Left renal cortex interstitium (tissue), 4 donors: ENCODE measurements at places on chromosomes 1 and 21. TPM values are rescaled to one million over a fixed set of nuclear protein-coding genes. Genes with fewer than 3 reads are reported as not detected.

DNA sequence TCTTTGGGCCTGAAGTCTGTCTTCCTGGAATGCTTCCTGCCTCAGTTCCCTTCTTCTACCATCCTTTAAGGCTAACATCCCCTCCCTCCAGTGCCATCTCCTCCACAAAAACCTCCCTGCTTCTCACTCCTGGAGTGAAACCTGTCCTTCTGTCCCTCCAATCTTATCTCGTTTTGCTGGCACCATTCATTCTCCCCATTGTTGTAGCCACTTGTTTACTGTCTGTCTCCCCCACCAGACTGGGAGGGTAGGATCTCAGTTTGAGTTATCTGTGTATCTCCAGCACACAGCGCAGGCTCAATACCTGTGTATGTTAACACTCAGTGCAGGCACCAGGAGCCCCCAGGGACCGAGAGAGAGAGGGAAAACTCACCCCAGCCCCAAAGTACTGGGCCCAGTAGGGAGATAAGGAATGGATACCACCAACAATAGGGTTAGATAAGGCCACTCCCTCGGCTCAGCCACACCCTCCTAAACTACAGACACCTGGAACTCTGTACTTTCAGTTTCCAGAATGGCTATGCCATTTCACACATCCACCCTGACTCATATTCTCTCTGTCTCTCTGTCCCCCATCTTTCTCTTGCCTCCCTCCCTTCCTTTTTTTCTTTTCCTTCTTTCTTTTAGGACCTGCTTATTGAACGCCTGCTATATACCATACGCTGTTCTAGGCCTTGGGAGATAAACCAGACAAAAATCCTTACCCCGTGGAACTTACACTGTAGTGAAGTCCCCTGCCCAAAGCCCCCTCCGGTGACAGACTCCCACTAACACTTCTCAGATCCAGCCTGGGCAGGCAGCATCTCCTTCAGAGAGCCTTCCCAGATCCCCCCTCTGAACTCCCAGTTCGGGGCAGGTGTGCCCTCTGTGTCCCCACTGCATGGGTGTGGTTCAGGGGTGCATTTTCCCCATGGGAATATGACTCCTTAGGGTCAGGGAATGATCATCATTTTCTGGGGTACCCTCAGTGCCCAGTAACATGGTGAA, 3.3 kb upstream of the SSBP3 start:
- DNase-seq = no peak

The RHBDL2 gene
- 0.89 TPM for polyA plus RNA-seq

DNA sequence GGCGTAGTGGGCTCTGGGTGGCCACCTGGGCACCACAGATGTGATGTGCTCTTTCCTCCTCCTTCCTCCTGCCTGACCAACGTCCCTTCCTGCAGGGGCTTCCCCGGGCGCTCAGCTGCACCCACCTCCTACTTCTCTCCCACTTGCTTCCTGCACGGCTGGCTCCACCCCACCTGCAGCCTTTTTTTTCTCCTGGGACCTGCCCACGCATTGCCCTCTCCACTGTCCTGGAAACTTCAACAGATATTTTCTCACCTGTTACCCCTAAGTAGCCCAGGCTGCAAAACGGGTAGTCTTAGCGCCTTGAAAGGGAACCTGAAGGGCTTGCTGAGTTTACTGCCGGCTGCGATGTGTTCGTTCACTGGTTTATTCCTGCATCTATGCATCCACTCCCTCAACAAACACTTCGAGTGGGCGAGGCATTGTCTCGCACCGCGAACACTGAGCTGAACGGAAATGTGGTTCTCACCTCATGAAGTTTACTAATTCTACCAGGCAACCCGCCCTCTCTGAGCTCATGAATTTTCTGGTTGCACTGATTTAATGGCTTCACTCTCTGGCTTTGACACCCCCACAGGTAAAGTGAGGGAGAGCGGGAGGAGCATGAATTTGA, 23.6 kb downstream of the ZBTB18 start:
- no peak for DNase-seq

DNA sequence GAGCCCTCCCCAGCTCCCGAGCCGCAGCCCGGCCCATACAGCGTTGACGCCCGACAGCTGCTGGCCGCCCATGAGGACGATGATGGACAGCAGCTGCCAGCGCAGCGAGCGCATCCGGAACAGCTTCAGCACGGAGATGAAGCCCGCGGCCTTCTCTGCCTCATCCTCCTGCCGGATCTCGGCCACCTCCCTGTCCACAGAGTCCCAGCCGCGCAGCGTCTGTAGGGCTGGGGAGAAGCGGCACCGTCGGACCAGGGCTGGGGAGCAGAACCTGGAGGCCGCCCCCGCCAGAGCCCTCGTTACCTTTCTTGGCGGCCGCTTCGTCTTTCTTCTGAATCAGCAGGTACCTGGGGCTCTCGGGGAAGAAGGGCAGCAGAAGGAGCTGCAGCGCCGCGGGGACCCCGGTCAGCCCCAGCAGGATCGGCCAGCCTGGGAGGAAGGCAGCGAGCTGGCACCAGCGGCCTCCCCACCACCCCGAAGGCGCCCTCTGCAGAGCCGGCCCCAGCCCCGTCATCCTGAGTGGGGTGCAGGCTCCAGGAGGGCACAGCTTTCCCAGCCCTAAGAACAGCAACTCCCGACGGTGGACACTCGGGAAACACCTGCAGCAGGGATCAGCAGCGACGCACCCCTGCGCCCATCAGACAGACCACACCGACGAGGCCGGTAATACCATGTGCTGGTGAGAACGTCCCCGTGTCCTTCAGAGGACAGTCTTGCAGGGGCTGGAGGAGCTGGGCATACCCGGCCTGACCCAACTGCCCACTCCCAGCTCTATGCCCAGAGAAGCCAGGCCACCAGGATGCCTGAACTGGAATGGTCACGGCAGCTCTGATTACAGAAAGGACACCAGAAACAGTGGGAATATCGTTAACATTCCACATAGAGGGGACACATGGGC, 13.8 kb upstream of the SLC2A7 start:
- no peak for DNase-seq

GRCh38 chr1:225731491-225731890, 46.1 kb upstream of the SRP9 start:
- DNase-seq = no peak

- no peak for DNase-seq
Measured at GRCh38 chr1:231171623-231172197, 9.9 kb downstream of the TRIM67 start.
